ENCODE measurements at places on chromosomes 2 and 18.

DNA sequence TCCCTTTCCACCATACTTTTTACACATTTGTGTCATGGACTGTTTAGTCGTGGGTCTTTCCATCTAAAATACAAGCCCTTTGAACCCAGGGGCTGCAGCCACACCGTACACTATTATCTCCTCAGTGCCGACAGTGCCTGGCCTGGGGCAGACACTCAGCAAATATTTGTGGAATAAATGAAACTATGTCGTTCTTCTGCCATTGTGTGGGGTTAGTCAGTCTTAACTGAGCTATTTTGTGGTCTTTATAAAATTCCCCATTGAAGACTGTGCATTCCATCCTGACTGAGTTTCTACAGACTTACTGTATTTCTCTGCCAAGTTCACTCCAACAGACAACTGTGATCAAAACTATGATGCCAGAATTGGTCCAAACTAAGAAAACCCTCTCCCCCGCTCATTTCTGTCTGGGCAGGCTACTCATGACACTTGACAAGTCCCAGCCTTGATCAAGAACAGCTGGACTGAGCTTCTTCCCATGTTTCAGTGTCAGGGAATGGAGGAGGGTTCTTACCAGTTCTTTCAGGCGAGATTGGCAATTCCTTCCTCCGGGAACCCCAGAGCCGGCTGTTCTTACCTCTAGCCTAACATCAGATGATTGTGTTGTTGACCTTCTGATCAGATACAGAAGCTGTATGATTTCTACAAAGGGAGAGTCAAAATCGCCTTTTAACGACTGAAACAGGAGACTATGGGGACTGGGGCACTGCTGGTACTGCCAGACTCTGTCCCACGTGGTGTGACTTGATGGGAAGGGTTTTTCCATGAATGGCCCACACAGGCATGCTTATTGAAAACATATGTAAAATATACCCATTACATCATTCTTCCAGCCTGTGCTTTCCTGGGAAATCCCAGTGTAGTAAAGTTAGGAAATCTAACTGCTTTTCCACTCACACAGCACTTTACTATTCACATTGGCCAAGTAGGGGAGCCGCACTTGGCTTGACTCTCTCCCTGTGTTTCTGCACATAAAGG, 77.4 kb upstream of the NPAS2 start:
- no peak for DNase-seq

DNA sequence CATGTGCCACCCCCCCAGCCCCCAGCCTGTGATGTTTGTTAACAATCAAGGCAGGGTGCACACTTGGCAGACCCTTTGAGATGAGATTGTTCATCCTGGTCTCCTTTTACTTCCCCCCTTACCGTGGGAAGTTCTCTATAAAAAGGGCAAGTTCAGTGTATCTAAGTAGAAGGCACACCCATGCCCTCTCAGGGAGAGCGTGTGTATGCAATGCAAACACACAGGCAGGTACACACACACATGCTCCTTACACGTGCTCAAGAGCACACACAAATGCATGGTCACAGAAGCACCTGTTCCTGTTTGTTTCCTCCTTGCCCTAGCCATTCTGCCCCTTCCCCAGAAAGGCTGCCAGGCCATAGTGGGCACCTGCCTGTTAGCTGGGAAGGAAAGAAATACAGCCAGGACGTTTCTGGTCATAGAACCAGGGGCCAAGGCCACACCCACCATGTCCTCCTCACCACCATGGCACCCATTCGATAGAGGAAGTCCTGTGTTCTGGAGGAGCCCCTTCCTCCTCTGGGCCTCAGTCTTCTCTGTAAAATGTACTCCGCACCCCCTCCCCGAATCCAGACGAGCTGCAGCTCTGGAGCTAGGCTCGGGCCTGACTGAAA, 3.1 kb downstream of the ATOH8 start:
- peak; percentile 12 for DNase-seq

DNA sequence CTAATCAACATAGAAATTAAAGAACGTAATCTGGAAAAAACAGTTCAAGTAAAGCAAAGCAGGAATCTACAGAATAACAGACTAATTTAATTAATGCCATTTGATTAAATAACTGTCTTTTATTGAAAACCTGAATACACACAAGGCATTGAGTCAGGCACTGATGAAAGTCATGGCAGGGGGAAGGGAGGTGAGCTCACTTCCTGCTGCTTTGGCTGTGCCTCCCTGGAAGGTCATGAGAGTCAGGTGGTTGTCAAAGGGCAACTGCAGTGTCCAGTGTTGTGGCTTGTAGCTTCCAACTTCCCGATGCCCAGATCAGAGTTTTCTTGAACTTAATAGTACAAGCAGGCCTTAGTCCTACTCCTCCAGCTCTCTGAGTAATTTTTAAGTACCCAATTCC, 180.9 kb downstream of the PID1 start:
- no peak for DNase-seq

DNA sequence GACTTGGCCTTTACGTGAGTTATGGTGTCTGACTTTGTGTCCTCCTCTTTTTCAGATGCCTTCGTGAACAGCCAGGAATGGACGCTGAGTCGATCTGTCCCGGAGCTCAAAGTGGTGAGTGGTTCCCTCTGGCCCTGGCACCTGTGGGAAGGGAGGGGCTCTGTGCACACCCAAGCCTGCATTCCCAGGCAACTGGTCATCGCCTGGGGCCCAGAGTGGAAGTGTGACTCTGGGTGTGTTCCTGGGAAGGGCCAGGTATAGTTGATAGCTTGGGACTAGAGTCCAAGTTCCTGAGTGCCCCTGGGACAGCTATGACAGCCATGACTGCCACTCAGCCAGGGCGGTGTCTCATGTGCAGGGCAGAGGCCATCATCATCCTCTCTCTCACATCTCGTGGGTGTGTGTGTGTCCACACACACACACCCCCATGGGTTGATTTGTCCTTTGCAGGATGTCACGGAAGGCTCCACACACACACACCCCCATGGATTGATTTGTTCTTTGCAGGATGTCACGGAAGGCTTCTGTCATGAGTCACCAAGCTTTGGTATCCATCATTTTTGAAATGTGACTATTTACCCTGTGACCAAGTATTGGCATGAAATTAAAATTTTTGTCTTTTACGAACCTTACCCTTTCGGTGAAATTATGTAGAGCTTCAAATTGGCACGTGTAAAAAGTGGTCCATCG, 215.4 kb downstream of the AGAP1 start:
- no peak for DNase-seq
